ENCODE measurements at places on chromosomes 1 and 21.
A peak's percentile ranks its signal among the peaks of the same experiment; 100 is the strongest.

GRCh38 chr1:214067853-214068703, 80.3 kb downstream of the PROX1 start:
- no peak for DNase-seq

DNA sequence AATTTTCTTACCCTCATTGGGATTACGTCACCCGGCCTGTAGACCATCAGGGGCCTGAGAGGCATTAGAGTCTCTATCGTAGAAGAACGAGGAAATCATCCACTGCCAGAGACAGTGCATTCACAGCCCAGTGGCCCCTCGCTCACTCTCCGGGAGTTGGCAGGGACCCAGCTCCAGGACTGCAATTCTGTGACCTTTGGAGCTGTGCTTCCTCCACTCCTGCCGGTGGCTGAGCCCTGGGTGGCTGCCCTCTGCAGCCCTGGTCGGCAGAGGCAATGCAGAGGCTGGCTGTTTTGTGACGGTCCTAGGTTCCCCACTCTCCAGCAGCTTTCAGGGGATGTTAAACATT, 12.7 kb downstream of the SLC37A1 start:
- DNase-seq: no peak

- no peak for DNase-seq
Observed at GRCh38 chr1:5393603-5394002, 598.6 kb downstream of the NPHP4 start.

GRCh38 chr1:65440915-65441314, 20.4 kb downstream of the LEPR start:
- DNase-seq: no peak

- DNase-seq: peak; percentile 70
Observed at GRCh38 chr1:72283307-72284083, 1.2 kb upstream of the NEGR1 start.

- DNase-seq: no peak
Observed at GRCh38 chr1:103333141-103333540, 192.4 kb upstream of the RNPC3 start.

DNA sequence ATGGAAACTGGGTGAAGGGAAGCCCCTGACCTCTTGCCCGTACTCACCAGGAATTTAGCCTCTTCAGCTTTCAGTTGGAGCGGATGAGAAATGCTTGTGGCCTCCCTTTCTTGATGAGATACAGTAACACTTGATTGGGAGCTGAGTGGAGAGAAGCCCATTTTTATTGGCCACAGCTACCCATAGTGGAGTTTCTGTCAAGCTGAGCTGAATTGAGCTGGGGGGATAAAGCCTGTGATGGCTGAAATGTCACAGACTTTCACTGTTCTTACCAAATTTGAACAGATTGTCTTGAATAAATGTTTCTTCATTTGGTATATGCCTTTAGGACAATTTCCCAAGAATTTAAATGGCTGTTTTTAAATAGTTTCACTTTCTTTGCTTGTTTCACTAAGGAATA, 125.9 kb downstream of the ZMYM4 start:
- DNase-seq: no peak

GRCh38 chr1:232590744-232591082, 39.2 kb downstream of the SIPA1L2 start:
- no peak for DNase-seq

DNA sequence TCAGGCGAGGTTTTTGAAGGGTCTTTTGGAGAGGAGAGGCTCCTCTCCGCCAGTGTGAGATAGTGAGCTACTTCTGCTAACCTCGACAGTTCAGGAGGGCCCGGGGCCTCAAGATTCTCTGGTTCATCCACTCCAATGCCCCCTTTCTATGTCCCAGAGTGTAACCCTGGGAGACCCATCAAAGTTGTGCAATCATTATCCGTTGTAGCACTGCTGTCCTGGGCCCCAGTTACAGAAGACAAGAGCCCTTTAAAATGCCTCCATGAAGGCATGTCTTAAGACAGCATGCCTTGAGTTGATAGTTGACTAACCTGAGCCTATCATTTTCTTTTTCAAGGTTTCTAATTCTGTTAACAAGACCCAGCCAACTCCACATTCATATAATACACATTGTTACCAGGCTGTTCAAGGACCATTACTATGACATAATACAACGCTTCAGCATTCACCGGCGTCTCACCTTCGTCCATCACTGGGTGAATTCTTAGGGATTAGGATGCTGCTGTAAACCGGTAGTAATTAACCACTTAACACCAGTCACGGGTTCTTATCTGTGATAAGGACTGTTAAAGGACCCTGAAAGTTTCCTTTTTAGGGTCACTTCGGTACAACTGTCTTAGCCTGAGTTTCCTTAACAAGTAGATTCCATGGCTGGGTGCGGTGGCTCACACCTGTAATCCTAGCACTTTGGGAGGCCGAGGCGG, 37.4 kb upstream of the CDC42BPA start:
- DNase-seq: no peak

DNA sequence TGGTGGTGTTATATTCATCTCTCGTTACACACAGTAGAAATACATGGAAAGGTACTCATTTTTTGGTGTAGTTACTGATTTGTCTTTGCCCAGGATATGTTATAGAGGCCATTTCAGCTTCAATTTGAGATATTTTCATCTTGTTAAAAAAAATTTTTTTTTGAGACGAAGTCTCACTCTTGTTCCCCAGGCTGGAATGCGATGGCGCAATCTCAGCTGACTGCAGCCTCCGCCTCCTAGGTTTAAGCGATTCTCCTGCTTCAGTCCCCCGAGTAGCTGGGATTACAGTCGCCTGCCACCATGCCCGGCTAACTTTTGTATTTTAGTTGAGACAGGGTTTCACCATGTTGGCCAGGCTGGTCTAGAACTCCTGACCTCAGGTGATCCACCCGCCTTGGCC, 19.0 kb downstream of the MORC3 start:
- DNase-seq: no peak

DNA sequence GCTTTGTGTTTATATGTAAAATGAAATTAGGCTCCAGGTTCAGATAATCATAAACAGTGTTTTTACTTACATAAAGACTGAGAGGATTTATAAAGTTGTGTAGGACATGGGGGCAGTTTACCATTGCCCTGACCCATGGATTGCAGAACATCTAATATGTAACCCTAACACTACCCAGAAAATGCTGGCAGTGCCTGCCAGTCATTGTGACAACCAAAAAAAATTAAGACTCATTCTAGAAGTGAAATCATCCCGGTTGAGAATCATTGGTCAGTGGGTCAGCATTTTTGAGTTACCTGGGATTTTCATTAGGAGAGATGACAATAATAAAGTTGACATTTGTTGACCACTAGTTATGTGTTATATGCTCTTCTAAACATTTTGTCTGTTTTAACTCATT, 31.2 kb upstream of the THEM4 start:
- no peak for DNase-seq

DNA sequence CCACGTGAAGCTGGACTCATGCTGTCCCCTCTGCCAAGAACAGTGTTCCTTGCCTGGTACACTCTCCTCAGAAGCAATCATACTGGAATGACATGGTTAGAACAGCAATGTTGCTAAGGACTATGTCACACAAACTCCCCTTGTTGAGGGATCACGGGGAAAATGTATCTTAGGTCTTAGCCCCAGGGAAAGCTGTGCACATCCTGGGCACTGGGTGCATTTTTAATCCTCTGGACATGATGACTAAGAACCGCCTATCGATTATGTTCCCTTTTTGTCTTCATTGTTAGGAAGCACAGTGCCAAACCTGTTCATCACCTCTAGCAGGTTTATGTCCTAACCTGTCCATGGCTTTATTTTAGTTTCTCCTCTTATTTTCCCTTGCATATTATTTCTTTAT, 115.1 kb downstream of the HIVEP3 start:
- no peak for DNase-seq

DNA sequence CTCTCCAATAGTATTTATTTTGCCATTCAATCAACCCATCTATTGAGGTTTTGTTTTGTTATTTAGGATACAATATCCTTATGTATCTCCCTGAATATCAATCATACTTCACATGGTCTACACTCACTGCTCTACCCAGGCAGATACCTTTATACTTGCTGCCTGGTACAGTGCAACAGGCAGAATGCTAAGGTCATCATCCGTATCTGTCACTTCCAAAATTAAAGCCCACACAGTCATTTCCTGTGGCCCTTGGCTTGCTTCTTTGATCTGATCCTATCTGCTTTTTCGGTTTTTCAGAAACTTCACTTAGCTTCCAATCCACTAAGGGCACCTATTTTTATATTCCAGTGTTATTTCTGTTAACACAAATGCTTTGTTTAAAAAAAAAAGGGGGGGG, 22.3 kb upstream of the ZZZ3 start:
- DNase-seq: no peak

DNA sequence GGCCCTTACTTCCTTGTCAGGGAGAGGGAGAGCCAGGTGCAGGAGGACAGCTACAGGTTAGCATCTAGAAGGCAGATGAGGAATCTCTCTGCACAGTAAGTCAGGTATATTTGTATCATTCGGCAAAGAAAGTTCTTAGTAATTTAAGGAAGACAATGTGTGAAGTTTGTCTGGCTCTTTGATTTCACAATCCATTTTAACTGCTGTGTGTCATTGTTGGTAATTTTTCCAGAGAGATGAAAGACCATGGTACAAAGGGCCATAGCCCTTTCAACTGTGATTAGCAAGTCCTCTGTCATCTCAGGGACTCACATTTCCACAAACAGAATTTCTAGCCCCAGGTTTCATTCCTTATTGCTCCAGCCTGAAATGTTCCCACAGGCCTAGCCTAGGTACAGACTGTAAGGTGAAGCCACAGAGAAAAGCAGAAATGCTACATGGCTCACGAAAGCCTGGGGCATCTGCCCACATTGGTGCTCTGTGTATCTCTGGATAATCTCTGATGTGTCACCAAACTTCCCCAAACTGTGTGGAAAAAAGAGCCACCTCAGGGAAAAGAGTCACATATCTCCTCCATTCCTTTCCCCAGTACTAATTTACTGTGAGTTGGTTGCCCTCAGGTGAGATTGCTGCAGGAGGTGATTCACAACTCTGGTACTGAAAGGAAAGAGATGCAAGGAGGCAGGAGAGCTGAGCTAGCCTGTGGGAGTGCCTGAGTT, 70.6 kb downstream of the SYT6 start:
- DNase-seq: no peak
